ENCODE measurements at places on chromosomes 2 and 18. TPM values are rescaled to one million over a fixed set of nuclear protein-coding genes. Genes with fewer than 3 reads are reported as not detected.

- DNase-seq: peak; percentile 90
Measured at GRCh38 chr2:203535078-203535783, at the start of gene RAPH1. Gene RAPH1 (minus strand): TSS chr2:203535301. CDS start chr2:203495353, 39,948 bp downstream.

- no peak for DNase-seq
Measured at GRCh38 chr2:42342795-42343241, 18.2 kb downstream of the COX7A2L start.

Gene FAM228B
- total RNA-seq: 23.9 TPM

DNA sequence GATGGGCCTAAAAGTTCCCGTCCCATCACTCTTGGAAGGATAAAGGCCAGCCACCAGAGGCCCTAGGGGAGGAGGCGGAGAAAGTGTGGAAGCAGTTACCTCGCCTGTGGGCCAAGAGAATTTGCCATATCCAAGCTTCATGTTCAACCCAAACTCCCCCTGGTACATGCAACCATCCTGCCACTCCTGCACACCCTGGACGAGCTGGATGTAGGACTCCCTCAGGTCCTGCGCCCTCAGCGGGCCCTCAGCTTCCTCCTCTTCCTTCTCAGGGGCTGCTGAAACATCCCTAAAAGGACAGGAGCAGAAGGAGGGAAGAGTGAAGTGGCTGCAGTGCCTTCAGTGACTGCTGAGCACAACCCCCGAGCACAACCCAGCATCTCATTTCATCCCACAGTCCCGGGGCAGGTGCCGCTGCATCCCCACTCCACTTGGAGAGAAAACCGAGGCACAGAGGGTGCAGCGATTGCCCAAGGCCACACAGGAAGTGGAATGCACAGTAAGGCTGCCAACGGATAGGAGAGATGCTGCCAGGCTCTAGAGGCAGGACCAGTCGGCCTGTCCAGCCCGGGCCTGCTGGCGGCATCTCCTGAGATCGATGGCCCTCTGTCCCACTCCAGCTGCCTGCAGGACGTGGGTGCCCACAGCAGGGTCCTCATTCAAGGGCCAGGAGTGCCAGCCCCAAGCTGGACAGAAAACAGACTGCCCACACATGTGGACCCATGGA is 2.9 kb downstream of the ANKMY1 start:
- no peak for DNase-seq

GRCh38 chr2:85439025-85439472 is 20.5 kb downstream of the SH2D6 start:
- no peak for DNase-seq

- no peak for DNase-seq
Measured at GRCh38 chr2:46489423-46490174, 10.2 kb downstream of the TMEM247 start.

Gene PJVK
- 0.68 TPM for total RNA-seq

Gene HOXD9
- total RNA-seq: not detected

GRCh38 chr2:241547781-241548450 is 10.6 kb upstream of the BOK start:
- DNase-seq: no peak

- DNase-seq: no peak
Measured at GRCh38 chr2:119409506-119409905, 22.1 kb upstream of the TMEM37 start.

DNA sequence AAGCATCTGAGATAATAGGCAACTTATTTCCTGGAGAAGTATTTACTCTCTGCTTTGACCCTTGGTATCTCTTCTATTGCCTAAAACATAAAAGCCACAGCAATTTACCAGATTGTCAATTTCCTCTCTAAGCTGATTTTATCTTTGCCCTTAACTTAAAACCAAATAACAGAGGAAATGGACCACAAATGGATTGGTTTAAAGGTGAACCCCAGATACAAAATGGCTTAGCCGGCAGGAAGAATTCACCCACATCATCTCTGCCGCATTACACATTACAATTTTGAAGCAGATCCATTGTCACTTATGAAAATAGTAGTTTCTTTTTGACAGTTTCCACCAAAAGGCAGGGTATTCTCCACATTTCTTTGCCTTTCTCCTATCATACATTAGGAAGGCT is 585.8 kb upstream of the CHAC2 start:
- no peak for DNase-seq

DNA sequence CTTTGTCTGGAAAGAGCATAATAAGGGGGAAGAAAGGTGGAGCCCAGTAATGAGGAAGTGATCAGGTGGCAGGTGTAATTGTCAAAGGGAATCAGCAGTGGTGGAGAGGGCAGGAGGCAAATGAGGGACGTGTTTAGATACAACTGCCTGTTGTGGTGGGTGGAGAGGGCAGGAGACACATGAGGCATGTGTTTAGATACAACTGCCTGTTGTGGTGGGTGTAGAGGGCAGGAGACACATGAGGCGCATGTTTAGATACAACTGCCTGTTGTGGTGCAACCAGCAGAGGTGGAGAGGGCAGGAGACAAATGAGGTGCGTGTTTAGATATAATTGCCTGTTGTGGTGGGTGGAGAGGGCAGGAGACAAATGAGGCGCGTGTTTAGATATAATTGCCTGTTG is 173.1 kb downstream of the ANKRD30B start:
- DNase-seq: no peak

DNA sequence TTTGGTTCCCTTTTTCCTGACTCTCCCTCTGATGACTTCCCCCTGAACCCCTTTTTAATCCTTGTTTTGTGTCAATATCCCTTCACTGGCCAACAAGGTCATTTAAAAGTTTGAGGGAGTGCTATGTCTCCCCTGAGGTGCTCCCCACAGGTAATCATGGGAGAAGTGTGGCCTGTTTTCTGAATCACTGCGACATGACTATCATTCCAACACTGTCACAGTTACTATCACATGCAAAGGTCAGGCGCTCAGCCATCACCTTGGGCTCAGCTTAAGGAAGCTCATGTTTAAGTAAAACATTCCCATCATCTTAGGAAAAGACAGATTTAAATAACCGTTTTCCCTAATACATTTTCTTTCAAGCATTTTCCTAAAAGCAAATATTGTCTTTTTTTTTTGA is 20.9 kb upstream of the ACAA2 start:
- DNase-seq: no peak

GRCh38 chr2:219289195-219289536 is 10.0 kb downstream of the DNAJB2 start:
- no peak for DNase-seq

Gene ZAP70
- 0.52 TPM for total RNA-seq

Gene SRBD1
- total RNA-seq: 8.1 TPM

- no peak for DNase-seq
Measured at GRCh38 chr2:101357376-101357775, 29.9 kb downstream of the CREG2 start.

Gene PLEKHH2
- 0.72 TPM for total RNA-seq

- DNase-seq: no peak
Measured at GRCh38 chr18:35045806-35046205, 4.6 kb downstream of the MAPRE2 start.

- DNase-seq: no peak
Measured at GRCh38 chr2:131040661-131041401, 52.4 kb downstream of the FAM168B start.

DNA sequence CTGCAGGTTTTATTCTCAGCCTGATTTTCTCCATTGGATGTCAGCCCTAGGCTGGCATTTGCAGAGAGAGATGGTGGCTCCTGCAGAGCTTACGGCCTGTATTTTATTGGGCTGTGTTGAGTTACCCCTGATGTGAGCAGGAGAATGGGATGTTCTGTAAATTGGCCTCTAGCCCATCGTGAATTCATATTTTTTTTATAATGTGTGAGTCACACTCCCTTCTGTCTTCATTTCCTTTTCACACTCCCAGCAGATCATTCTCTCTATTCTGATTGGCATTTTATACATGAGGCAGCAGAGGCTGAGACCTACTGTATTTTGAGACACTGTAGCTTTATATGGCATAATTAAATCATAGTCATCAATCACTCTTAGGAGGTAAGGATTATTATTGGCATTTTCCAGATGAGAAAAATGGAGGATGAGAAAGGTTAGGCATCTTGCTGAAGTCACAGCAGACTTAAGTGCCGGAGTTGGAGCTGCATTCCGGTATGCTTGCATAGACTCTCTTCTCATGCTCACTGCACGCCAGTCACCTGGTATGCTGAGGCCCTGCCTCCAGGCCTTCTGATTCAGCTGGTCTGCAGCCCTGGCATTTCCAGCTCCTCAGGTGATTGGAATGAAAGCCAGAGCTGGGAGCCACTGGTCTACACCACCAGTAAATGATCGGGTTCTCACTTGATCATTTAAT is 142.4 kb downstream of the NEDD4L start:
- DNase-seq: peak; percentile 21

Gene HOXD10
- total RNA-seq: not detected

Gene CCDC148
- total RNA-seq: 0.67 TPM

- DNase-seq: no peak
Measured at GRCh38 chr18:63286926-63287325, 32.6 kb downstream of the BCL2 start.

GRCh38 chr2:109253217-109253616 is 124.2 kb downstream of the SH3RF3 start:
- DNase-seq: no peak

DNA sequence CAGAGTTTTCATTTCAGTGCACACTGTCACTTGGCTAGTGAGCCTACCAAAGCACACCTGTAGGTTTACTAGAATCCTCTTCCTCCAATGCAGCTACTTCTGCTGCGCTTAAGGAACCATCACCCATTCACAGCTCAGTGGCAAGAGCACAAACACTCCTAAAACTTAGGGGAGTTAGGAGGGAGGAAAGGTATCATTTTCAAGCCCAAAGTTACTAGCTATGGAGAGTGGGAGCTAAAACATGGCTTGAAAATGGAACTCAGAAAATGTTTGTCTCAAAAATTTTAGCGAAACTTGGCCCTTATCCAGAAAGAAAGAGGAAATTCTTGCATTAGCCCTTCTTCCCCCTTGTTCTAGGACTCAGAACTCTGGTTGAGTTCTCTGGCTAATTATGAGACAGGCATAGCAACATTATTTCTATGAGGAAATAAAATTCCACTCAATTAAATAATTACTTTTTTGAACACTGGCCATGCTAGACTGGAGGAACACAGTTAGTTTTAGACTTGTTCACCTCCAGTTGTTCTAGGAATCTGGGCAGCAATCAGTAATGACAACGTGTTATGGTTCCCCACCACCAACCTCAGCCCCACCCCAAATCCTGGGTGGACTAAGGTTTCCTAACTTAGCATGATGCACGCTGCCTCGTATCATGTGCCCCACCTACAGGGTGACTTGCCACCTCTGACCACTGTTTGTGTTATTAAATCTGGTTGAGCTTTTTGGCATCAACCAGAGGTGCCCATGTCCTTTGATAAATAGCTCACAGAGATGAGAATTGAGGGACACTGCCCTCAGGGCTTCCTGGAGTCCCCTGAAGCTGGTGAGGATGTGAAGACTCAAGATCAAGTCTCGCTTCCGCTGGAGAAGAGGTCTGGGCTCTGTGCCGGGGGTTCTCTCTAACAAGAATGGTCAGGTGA is 32.8 kb downstream of the LPIN2 start:
- no peak for DNase-seq

Gene MOGAT1
- not detected for total RNA-seq

GRCh38 chr2:120066800-120067547 is 54.1 kb downstream of the EPB41L5 start:
- peak; percentile 12 for DNase-seq

Gene RRM2
- 0.46 TPM for total RNA-seq

- DNase-seq: peak; percentile 81
Measured at GRCh38 chr18:658001-658946, 821 bp downstream of the TYMS start.

- no peak for DNase-seq
Measured at GRCh38 chr2:28317390-28317789, 75.3 kb upstream of the FOSL2 start.

DNA sequence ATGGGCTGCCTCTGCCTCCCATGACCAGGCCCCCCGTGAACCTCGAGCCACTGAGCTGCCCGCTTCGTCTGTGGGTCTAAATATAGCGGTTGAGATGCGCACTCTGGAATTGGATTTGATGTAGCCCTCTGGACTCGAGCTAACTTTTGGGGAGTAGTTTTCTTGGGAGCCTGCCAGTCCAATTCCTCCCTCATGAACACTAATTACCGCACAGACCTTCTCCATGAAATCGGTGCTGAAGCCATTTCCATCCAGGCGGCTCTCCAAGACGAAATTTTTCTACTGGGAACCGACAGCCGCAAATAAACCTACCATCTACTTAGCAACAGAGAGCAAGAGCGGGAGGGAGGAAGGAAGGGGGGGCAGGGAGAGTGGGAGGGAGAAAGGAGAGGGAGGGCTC is 63.6 kb downstream of the CELF4 start:
- DNase-seq: no peak

Gene DUSP2
- 6.8 TPM for total RNA-seq

- DNase-seq: peak; percentile 60
Measured at GRCh38 chr2:217857624-217858506, 144.9 kb downstream of the TNS1 start.

Gene CXCR1
- total RNA-seq: 0.28 TPM

DNA sequence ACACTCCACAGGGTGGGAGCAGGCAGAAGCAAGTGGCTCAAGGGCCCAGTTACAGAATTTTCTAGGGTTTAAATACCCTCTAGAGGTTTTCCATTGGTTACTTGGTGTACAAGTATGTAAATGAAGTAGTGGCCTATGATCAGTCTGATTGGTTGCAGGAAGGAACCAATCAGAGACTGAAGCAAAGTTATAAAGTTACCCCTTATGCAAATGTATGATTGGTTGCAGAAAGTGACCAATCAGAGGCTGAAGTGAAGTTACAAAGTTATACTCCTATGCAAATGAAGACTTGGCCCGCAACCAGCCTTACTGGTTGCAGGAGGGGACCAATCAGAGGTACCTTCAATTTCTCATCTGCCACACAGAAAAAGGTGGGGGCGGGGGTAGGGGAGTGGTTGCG is 154.6 kb downstream of the INO80D start:
- DNase-seq: no peak

DNA sequence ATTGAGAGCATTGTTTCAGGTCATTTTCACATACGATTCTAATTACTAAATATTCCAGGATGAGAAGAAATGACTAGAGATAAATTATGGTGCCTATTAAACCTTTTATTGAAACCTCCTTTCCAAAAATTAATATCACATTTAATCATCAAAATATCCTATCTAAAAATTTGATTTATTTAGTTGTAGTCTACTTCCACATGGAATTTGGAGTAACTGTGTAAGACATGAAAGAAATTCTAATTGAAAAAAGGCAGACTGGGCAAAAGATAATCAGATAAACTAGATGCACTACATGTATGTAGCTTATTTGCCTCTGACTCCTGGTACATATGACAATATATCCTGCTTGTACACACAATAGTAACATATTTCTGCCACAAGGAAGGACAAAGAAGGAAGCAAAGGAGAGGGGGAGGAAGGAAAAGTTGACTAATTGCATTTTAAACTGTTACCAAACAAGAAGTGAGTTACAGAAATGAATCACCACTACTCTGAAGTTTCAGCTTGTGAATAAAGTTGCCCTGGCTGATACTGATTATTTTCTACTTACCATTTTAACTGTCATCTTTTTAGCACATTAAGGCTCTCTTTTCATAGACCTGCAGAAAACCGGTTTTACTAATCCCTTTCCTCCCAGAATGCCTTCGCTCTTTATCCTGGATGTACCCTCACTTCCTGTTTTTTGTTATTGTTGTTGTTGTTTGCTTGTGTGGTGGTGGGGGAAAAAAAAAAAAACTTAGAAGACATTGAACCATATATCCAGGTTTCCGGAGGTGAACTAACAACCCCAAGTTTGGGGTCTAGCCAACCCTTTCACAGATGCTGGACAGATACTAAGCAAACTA is 28.4 kb downstream of the NRXN1 start:
- DNase-seq: no peak

- no peak for DNase-seq
Measured at GRCh38 chr2:70816726-70817125, 3.7 kb downstream of the CLEC4F start.

Measured in heart right ventricle (tissue), 16 donors.